ENCODE measurements at places on chromosomes 13 and 19.

DNA sequence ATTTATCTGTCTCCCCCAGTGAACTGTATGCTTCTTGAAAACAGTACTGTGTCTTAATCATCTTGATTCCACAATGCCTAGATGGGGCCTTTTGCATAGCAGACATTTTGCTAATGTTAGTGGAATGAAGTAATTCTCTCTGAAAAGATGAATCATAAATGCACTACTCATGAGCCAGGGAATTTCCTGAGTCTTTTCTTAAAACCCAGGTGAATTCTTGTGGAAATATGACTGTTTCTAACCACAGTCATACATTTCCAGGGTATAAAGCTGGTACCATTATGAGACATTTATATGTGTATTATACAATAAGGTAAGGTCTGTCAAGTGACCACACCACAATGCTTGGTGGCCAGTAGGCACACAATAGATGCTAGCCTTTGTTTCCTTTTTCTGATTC, 5.5 kb upstream of the KCTD4 start:
- DNase-seq = no peak

- DNase-seq = no peak
Measured at GRCh38 chr19:35272122-35272719, 3.5 kb downstream of the USF2 start.

GRCh38 chr13:40155201-40155600, 499.7 kb downstream of the COG6 start:
- DNase-seq = no peak

DNA sequence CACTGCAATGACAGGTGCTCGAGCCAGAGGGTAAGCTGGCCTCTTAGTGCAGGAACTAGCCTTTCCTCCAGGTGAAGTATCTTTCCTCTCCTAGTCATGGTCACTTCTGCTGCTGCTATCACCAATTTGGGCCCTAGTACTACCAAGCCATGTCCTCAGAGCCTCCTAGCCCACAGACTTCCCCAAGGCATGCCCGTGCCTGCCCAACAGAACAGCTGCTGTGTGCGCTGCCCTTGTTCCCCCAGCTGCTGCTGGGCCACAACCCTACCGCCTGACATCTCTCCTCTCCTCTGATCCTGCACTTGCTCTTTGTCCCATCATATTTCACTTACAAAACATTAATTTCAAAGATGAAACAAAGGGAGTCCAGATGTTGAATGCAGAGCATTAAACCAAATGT, 168.5 kb upstream of the FREM2 start:
- no peak for DNase-seq

DNA sequence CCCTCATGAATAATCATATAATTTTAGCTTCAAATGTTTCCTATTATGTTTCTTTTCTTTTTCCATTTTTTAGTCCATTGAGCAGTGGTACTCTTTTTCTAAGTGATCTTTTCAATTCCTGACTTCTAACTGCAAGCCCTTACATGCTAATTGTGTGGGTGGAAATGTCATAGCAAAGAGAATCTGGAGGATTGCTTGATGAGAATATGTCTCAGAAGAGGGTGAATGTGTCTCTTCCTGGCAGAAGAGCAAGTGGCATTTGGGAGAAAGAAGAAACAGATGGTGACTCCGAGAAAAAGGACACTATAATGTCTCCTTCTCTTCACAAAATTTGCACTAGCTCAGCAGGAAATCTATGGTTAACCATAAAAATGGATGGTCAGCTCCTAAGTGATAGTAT, 2320.0 kb downstream of the PCDH9 start:
- no peak for DNase-seq

- no peak for DNase-seq
Measured at GRCh38 chr13:105037110-105037509, 1498.4 kb downstream of the EFNB2 start.

- no peak for DNase-seq
Measured at GRCh38 chr13:29529754-29530153, 65.7 kb downstream of the SLC7A1 start.

DNA sequence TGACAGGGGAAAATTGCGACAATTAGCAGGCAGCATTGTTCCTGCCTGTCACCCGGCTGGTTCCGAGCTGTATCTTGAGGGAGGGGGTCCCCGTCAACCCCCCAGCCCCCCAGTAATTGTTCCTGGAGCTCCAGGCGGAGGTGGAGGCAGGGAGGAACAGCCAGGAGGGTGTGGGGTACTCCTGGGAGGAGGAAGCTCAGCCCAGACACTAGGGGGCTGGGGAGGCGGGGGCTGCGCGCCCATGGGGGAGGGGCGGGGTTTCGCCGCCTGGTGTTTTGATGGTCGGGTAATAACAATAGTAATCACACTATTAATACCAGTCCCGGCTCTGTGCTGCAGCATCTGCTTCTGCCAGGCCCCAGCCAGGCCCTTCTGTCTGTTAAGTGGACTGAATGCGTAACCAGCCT, 8.6 kb downstream of the NPAS1 start:
- DNase-seq = no peak

DNA sequence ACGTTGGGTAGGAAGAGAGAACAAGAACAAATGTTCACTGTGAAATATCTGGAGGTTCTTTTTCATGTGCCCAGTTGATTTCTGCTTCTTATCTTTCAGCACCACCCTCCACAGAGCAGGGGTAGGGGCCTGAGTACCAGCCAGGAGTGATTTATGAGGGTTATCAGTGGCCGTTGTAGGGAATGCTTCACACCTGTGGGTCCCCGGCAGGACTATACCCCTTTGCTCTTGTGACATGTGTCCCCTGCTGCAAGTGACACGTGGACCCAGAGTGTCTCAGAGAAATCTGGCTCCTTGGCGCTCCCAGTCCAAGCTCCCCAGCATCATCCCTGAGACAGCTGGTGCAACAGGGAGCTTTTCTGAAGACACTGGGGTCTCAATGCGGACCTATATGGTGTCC, 29.7 kb downstream of the SIAH3 start:
- no peak for DNase-seq

- DNase-seq = no peak
Measured at GRCh38 chr19:51103926-51104341, 4.3 kb downstream of the CTU1 start.

GRCh38 chr19:23075031-23075733, 41.6 kb upstream of the ZNF730 start:
- DNase-seq = no peak

DNA sequence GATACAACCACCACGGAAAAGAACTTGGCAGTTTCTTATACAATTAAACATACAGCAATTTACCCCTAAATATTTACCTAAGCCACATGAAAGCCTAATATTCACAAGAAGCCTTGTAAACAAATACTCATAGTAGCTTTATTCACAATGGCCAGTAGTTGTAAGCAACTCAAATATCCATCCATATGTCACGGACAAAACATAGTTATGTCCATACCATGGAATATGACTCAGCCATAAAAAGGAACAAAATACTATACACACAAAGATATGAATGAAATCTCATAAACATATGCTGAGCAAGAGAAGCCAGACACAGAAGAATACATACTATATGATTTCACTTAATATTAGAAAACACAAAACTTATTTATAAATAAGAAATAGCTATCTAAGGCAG, 12.9 kb downstream of the PSPC1 start:
- no peak for DNase-seq

- no peak for DNase-seq
Measured at GRCh38 chr13:45799451-45799850, 52.1 kb downstream of the SIAH3 start.

DNA sequence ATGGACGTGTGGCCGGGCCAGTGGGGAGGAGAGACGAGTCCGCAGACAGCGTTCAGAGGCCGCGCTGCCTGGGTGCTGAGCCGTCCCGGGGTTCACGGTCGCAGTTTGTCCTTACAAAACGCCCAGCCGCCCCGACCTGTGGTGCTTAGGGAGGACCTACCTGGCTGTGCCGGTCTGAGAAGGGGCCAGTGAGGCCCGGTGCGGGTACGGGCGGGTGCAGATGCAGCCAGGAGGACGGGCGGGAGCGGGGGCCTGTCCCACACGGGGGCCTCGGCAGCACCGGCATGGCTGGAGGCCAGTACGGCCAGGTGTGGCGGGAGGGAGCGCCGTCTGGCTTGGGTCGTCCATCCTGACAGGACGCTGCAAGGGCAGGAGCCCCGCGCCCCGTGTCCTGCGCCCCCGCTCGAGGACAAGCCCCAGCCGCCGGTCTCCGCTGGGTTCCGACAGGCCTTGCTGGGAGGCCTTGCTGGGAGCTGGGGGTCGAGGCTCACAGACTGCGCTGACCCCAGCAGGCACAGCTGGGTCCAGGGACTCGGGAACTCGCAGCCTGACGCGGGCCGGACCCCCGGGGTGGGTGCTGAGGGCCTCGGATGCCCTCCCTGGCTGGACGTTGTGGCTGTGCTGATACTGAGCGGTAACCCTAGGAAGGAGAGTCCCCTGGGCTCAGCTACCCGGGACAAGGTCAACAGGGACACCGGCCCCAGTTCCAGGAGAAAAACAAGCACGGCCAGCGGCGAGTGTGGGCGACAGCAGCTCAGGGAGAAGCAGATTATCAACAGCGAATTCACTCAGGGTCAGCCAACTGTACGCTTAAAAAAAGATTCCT, 5.3 kb upstream of the PROZ start:
- no peak for DNase-seq

GRCh38 chr19:39507715-39508364, 7.1 kb upstream of the SELENOV start:
- no peak for DNase-seq

- DNase-seq = no peak
Measured at GRCh38 chr13:90276216-90276615, 1071.3 kb upstream of the MIR17HG start.

Measured in stimulated activated CD4-positive, alpha-beta T cell treated with anti-CD3 and anti-CD28 coated beads, Interleukin-15, amount 100 ng/mL, for 1 hour (primary cell).